Stimulated activated CD8-positive, alpha-beta memory T cell treated with anti-CD3 and anti-CD28 coated beads, Interleukin-4, amount 100 ng/mL, for 48 hours (primary cell): ENCODE measurements at places on chromosomes 1 and 21.

DNA sequence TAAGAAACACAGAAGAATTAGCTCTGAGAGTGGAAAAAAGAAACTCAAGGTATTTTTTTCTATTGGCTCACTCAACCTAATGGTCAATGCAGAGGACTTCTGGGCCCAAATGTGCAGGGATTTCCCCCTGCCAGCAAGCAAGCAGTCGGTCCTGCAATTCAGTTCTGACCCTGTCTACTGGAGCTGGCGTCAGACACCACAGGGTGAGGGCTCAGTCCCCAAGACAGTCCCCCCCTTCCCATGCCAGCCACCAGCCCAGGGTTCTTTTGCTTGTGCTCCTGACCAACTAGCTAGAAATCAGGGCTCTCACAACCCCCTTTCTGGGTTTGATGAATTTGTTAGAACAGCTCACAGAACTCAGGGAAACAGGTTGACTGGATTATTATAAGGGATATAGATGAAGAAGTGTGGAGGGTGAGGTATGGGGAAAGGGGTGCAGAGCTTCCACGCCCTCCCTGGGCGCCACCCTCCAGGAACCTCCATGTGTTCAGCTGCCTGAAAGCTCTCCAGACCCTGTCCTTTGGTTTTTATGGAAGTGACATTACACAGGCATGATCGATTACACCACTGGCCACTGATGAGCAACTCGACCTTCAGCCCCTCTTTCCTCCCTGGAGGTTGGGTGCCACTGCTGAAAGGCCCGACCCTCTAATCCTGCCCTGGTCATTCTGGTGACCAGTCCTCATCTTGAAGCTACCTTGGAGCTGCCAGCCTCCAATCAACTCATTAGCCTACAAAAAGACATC lies 22.5 kb upstream of the PWP2 start:
- DNase-seq = peak; percentile 32

GRCh38 chr1:18010408-18010807 lies 97.2 kb upstream of the IGSF21 start:
- no peak for DNase-seq

GRCh38 chr1:189513091-189513490 lies 964.6 kb downstream of the BRINP3 start:
- no peak for DNase-seq

- no peak for DNase-seq
These were observed 28.8 kb upstream of the CCDC181 start for GRCh38 chr1:169456029-169456428.

- DNase-seq = no peak
These were observed 12.3 kb downstream of the CAPN9 start for GRCh38 chr1:230759369-230760065.
